ENCODE measurements at places on chromosomes 11 and 22.

DNA sequence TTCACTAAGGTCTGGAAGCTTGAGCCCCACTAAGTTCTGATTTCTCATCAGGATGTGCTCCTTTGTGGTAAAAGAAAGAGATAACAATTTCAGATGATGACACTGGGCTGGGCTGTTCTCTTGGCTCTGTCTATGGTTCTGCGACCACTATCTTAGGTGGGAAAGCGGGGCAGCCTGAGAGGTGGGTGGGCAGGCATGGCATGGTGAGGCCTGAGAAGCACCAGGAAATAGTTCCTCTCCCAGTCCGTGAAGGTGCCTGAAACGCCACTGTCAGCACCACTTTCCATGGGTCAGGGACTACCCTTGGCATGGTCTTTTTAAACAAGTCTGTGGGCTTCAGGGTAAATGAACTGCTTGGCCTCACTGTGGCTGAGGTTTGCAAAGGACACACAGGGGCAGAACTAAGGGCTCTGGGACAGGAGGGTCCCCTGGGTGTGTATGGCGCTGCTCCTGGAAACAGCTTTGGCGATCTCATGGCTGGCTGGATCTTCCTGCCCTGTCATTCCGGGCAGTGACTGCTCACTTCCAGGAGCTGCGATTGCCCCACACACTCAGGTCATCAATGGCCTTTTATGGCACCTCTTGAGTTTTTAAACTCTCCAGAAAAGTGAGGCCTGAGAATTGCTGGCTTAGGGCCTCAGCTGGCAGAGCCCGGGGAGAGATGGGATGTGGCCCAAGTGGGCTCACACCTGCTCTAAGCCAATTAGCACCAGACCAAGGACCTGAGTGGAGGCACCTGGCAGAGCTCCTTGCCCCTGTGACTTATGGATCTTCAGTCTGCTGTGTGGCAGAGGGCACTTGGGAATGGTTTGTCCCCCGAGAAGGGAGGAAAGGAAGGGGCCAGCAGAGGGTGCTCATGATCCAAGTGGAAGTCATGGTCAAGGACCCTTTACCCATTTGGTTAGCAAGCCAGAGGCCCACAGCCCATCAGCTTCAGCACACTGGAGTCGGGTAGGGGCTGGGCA, 55.6 kb upstream of the LYVE1 start:
- no peak for DNase-seq

GRCh38 chr22:27749597-27750225, 51.8 kb downstream of the MN1 start:
- DNase-seq = no peak

GRCh38 chr11:59611570-59612565, 3.7 kb downstream of the OSBP start:
- no peak for DNase-seq

DNA sequence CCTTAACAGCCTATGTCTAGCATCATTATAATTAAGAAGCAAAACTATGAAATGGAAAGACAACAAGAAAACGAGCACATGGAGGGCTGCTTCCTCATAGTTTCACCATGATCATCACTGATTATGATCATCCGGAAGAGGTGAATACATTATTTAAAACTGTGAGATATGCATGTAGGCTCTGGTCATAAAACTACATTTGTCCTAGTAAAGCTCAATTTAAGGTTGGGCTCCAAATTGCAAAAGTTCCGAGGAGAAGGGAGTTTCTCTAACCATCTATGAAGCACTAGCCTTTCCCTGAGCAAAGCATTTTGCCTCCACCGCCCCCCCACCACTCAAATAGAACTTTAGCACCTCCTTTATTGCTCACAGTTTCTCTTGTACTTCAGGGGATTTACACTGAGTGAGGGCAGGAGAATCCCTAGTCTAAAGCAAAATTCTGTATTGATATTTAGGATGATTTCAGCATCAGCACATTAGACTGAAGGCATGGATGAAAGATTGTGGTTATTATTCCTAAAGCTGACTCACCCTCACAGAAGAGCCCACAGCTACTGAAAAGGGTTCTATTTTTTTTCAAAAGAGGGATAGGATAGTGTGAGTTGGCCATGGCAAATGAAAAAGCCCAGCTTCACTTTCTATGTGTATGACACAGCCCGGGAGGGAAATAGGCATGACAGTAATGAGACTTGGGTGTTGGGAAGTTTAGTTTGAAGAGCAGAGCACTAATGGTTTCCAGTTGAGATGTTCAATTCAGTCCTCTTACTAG, 203.4 kb downstream of the CADM1 start:
- DNase-seq = no peak

- DNase-seq = no peak
Observed at GRCh38 chr11:38156495-38157146, 1558.6 kb upstream of the RAG2 start.

DNA sequence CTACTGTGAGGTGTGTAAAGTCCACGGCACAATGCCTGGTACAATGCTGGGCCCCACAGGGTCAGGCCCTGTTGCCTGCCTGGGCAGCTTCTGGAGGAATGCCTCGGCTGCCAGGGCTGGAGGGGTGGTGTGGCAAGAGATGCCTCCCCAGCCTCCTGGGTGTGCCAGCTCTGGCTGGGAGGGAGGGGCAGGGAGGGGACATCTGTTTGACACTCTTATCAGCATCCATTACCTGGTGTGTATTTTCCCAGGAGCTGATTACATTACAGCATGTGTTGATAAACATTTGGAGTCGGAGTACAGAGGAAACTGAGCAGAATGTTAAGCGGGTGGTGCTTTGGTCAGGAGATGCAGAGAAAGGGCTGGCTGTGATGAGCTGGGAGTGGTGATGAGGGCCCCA, 11.0 kb upstream of the NECTIN1 start:
- no peak for DNase-seq

GRCh38 chr11:34977089-34977912, 60.9 kb downstream of the PDHX start:
- peak; percentile 26 for DNase-seq

GRCh38 chr11:11243590-11244469, 109.2 kb downstream of the CSNK2A3 start:
- DNase-seq = no peak

DNA sequence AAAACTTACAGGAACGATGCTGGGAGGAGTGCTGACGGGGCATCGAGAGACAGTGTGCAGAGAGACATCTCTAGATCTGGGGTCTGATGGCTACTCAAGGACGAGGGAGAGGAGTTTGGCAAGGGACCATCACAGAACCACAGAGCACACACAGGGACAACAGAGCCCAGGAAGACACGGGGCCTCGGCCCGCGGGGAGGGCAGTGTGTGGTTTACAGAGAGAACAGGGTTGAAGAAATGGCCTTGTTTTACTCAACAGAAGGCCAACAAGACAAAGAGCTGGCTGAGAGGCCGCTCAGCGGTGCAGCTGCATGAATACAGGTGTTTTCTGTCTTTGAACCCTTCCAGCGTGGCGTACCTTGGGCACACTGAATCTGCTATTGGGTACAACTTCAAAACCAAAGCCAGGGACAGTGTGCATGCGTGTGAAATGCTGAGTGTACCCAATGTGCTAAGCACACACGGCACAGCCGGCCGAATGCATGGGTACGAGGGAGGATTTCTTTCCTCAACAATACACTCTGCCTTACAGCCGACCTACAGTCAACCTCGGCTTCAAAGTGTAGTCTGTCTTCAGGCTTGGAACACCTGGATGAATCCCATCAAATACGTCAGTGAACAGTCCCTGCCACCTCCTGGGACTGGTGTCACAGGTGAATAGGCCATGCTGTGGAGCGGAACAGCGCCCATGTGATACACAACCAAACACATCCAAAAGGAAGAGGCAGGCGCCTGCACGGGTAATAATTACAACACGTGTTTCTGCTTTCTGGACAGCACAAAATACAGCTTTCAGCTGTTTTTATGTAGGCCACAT, 20.7 kb upstream of the BID start:
- DNase-seq = no peak

DNA sequence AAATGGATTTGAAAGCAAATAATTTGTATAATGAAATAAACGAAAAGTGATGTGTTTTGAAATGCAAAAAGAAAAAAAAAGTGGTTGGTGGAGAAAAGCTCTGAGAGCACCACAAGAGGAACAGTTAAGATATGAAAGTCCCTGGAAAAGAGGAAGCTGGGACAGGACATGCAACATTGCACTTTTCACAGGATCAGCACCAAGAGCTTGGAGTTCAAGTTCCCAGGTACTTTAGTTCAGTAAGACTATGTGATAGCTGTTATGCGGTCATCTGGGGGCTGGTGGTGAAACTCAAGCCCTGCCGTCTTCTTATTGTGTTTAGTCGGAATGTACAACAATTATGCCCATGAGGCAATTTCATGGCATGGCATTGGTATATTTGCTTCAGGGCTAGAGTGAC, 17.1 kb upstream of the MS4A4A start:
- DNase-seq = peak; percentile 79

DNA sequence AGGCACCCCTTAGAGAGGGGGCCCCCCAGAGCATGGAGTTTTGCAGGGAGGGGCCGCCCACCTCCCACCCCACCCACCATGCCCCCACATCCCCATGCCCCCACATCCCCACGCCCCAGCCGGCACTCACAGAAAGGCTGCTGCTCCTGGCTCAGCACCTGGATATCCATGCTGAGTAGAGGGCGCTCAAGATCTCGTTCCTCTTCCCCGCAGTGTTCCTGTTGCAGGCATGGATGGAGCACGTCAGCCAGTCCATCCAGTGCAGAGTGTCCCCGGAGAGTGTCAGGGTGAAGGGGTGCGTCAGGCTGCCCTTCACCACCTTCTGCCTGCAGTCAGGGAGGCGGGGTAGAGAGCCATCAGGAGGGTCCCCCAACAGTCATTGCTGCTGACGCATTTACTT, 156.2 kb downstream of the CRYBB2 start:
- DNase-seq = no peak

GRCh38 chr11:76686261-76687079, 15.9 kb upstream of the LRRC32 start:
- peak; percentile 78 for DNase-seq

DNA sequence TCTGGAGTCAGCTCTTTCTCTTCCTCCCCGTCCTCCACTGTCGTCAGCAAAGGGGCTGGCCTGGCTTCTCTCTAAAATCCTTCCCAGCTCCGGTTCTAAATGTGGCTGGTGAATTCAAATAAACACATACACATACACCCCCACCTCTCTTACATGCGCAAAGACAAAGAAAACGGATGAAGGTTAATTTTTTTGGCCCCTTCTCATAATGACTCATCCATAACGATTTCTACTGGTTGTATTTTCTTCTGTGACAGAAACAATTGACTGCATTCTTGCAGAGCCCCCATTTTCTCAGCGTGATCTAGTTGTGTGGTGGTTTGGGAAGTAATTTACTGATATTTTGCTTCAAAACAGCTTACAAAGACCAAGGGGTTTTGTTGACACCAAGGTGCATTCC, 130.0 kb upstream of the NTM start:
- DNase-seq = no peak

GRCh38 chr22:27573280-27574001, 228.1 kb downstream of the MN1 start:
- DNase-seq = no peak

GRCh38 chr22:43066844-43067385, 22.3 kb downstream of the TTLL1 start:
- DNase-seq = no peak

DNA sequence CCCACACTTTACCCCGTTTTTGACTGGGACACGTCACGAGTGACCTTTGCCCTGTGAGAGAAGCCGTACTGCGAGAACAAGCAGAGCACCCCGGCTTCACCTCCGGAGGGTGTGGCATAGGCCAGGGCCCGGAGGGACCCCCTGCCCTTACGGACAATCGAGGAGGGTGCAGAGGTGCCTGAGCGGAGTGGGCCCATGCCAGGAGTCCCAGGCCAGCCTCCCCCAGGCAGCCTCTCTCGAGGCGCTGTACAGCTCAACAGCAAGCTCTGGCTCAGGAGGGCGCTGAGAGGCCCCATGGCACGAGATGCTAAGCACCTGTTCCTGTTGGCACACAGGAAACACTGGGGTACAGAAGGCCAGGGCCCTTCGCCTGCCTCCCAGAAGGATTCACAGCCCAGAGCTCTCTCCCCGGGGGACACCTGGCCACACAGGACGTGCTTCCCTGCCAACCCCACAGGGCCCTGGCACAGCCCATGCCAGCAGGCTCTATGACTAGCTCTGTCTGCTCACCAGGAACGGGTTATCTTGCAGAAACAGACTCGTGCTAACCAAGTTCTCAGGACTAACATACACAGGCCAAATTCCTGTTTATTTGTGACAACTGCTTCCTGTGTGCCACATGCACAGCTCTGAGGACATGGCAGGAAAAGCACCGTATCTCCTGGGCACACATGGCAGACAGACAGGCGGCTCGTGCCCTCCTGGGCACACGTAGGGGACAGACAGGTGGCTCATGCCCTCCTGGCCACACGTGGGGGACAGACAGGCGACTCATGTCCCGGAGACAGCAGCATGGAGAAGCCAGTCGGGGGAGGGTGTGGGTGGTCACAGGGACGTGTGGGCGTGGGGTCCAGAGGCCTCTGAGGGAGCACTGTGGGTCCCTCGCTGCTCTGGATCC, 11.6 kb downstream of the TOLLIP start:
- DNase-seq = no peak

DNA sequence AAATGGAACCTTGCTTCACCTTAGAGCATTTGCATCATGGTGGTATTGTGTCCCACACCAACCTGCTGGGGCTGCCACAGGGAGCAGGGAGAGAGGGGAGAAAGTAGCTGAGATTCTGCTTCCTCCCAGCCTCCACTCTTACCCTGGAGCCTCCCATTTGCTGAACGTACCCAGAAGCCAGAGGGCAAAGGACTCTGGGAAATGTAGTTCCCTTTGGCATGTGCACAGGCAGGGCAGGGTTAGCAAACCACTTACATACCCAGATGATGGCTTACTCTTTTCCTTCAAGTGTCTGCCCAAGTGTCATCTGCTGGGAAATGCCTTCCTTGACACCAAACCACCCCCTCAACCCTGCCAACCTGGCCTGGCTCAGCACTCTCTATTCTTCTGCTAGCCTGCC, 16.9 kb downstream of the SMIM38 start:
- DNase-seq = peak; percentile 39

DNA sequence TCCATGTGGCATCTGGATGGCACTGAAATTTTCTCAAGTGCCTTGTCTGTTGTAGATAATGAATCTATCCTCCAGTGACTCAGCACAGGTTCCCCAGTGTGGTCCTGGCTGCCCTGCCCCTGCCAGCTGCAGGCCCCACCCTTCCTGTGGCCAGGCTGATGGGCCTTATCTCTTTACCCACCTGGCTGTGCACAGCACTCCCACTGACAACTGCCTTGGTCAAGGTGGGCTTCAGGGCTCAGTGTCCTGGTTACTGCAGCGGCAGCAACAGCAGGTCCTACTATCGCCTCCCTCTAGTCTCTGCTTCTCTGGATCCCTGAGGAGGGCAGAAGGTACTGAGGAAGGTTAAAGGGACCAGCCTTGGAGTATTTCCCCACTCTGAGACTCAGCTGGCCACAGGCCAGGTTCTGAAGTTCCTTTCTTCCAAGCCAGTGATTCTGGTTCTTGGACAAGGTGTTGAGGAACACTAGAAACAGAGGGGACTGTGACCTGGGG, 3.1 kb downstream of the HMBS start:
- DNase-seq = no peak

- DNase-seq = no peak
Observed at GRCh38 chr11:11611381-11611780, 10.4 kb downstream of the GALNT18 start.

DNA sequence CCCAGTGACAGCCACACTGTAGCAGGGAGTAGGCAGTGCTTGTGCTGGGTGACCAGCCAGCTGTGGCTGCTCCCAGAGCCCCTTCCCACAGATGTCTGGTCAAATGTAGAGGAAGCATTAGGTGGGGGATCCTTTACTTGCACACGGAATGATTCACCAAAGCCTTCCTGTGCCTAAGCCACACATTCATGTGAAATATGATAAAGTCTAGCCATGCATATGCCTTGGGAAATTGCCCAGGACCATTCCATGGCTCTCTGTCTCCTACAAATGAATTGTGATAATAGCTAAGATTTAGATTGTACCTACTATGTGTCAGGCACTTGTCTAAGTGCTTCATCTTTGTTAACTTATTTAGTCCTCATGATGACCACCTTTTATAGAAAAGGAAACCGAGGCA, 217.5 kb upstream of the E2F8 start:
- no peak for DNase-seq

Measured in inflammatory macrophage treated with lipopolysaccharide for 4 hours (primary cell).